ENCODE measurements at places on chromosomes 13 and 19.

DNA sequence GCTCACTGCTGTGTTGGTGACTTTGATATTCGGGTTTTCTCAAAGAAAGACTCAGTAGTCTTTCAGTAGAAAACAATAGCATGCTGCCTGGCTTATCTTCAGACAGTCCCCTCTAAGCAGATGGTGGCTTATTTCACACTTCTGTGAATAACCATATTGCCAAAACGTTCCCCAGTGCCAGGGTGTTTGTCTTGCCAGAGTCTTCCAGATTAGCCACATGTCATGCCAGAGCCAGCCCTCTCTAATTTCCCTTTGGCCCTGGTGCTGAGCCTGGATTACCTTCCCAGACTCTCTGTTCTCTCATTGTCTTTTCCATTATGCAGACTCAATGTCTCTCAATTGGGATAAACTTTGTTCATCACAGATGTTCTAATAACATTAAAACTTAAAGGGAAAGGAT lies 488.0 kb upstream of the ATXN8OS start:
- no peak for DNase-seq

DNA sequence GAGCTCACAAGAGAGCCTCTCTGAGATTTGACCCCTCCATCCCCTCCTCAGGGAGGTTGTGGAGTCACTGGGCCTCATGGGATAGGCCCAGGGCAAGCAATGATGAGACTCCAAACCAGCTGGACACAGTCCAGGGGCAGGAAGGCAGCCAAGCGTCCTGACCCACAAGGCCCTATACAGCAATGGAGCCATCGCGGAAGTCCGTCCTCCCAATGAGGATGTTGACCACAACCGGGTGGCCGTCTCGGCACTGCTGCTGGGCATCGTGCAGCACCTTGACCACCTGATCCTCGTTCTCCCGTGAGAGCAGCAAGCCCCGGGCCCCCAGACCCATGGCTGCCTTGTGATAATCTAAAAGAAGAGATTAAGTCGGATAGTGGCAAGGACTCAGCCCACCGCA lies 7.9 kb downstream of the SYDE1 start:
- peak; percentile 46 for DNase-seq

GRCh38 chr19:38596057-38596981 lies 21.4 kb downstream of the MAP4K1 start:
- DNase-seq, result peak; percentile 20

GRCh38 chr13:73715911-73716510 lies 418.2 kb downstream of the KLF12 start:
- DNase-seq, result peak; percentile 11

GRCh38 chr19:39236527-39236926 lies 8.3 kb downstream of the IFNL3 start:
- no peak for DNase-seq

GRCh38 chr19:19606021-19606420 lies 12.5 kb downstream of the PBX4 start:
- DNase-seq, result no peak

DNA sequence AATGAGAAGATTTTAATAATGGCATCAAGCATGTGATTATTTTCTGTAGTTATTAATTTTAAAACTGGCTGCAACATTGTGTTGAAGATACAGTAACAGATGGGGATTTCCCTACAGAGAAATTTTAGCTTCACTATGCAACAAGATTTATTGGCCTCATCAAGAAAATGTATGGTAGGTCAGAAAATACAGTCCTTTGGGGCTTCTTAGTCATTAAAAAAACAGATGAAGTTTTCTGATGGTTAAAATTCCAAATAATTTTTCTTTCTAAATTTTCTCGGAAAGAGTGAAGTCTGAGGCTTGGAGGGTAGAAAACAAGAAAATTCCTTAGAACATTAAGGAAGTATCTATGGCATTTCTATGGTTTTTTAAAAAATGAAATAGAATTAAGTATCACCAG lies 1790.8 kb upstream of the PCDH20 start:
- no peak for DNase-seq

GRCh38 chr19:38502410-38503076 lies 69.1 kb downstream of the RYR1 start:
- DNase-seq, result no peak

GRCh38 chr19:45391346-45391745 lies 13.5 kb downstream of the PPP1R13L start:
- DNase-seq, result peak; percentile 23

GRCh38 chr13:24606486-24607170 lies 73.6 kb upstream of the ATP12A start:
- DNase-seq, result no peak

DNA sequence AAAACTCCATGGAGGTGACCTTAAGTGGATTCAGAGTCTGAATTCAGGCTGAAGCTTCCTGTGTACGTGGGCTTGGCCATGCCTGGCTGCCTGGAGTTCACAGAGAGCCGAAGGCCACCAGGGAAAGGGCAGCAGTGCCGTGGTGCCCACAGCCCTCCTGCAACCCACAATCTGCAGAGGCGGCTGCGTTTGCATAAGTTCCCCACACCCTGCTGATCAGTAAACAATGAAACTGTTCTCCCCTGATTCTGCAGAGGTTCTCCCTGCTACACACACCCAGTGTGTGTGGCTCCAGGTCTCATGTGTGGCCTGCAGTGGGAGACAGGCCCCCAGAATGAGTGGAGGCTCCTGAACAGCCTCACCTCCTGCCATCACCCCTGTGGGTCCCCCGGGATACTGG lies 126.9 kb upstream of the SLC7A1 start:
- no peak for DNase-seq

DNA sequence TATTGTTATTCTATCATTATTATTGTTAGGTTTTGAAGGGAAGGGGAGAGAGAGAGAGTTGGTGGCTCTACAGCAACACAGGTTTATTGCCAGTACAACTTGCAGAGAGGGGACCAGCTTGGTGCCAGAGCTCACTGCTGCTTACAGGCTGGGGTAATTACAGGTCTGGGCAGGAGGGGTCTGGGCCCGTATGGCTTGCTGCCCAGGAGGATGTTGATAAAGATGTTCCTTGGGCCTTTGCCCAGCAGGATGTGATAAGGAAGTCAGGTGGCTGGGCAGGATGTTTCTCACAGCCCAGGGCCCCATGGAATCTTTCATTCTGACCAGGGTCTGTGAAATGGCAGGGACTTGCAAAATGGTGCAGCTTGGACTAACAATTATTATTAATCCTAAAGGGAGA lies 64.2 kb upstream of the ZNF599 start:
- DNase-seq, result peak; percentile 91

DNA sequence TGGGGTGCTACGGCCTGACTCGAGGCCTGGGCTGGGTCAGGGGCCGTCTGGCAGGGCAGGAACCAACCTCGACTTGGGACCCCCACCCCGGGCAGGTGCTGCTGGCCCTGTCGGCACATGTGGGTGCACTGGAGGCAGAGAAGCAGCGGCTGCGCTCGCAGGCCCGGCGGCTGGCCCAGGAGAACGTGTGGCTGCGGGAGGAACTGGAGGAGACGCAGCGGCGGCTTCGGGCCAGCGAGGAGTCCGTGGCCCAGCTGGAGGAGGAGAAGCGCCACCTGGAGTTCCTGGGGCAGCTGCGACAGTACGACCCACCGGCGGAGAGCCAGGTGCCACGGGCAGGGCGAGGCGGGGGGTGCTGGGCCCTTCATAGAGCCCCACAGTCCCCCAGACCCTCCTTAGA lies 5.9 kb downstream of the KLC3 start:
- DNase-seq, result no peak

GRCh38 chr19:58518256-58519086 lies 1.1 kb downstream of the ZBTB45 start:
- DNase-seq, result no peak

DNA sequence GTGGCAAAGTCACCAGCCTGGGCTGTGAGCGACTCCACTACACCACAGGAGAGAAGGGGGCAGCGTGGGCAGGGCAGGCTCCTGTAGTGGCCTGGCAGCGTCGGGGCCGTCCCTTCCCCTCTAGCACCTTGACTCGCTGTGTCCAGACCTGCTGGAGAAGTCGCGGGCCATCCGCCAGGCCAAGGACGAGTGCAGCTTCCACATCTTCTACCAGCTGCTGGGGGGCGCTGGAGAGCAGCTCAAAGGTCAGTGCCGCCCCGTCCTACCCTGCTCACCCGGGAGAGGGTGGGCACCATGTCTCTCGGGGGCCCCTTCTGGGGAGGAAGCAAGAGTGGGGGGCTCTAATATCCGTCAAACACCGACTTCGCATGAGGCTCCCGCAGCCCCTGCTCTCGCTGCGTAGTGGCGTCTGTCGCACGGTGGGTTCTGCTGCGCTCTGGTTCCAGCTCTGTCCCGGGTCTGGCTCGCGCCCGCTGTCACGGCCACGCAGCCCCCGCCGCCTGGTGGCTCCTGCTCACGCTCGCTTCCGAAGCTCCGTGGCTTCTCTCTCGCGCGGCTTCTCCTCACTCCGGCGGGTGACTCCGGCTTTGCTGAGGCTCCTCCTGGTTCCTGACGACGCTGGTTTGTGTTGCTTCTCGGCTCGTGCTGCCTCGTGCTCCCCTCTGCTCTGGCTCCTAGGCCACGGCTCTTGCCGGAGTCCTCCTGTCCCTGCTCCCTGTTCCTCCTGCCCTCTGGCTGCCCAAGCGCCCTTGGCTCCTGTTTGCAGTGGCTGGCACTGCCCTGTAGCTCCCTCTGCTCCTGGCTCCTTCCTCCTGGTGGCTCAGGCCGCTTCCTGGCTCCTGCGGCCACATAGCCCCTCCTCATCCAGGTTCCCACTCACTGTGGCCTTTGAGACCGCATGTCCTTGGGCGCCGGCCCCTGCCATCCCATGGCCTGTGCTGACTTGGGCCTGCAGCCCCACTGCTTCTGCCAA lies 27.2 kb downstream of the MYH14 start:
- DNase-seq, result no peak

GRCh38 chr19:2494447-2495129 lies 18.7 kb downstream of the GADD45B start:
- DNase-seq, result peak; percentile 73
